NCI-H446 (cell line): ENCODE measurements at places on chromosomes 6 and 20.

GRCh38 chr6:124699038-124699437, 263.2 kb upstream of the RNF217 start:
- DNase-seq, result no peak

GRCh38 chr6:160221423-160221822, 37.2 kb downstream of the SLC22A2 start:
- no peak for DNase-seq

GRCh38 chr6:144607998-144608735, 323.0 kb downstream of the UTRN start:
- no peak for DNase-seq

GRCh38 chr20:15976047-15976736, 597.1 kb downstream of the KIF16B start:
- DNase-seq, result no peak

DNA sequence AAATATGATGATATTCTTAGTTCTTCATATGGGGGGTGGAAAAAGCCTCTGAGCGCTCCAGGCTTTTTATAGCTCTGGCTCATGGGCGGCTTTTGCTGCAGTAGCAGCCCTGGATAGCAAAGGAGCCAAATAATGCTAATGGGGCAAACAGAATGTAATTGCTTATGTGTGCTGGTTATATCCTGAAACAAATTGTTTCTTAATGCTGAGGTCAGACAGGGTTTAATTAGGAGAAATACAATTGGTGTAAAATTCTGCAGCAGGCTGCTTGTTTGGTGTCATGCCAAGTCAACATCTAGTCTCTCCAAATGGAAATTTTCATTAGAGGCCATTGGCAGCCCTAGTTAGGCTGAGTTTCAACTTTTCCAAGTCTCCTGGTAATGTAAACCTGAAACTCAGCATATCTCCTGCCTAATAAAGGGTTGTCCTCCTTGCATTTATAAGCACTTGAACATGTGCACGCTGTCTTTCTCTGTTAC, 530.1 kb upstream of the NOX3 start:
- DNase-seq, result peak; percentile 27
